ENCODE measurements at places on chromosomes 11 and 22. TPM values are rescaled to one million over a fixed set of nuclear protein-coding genes. Genes with fewer than 3 reads are reported as not detected.

DNA sequence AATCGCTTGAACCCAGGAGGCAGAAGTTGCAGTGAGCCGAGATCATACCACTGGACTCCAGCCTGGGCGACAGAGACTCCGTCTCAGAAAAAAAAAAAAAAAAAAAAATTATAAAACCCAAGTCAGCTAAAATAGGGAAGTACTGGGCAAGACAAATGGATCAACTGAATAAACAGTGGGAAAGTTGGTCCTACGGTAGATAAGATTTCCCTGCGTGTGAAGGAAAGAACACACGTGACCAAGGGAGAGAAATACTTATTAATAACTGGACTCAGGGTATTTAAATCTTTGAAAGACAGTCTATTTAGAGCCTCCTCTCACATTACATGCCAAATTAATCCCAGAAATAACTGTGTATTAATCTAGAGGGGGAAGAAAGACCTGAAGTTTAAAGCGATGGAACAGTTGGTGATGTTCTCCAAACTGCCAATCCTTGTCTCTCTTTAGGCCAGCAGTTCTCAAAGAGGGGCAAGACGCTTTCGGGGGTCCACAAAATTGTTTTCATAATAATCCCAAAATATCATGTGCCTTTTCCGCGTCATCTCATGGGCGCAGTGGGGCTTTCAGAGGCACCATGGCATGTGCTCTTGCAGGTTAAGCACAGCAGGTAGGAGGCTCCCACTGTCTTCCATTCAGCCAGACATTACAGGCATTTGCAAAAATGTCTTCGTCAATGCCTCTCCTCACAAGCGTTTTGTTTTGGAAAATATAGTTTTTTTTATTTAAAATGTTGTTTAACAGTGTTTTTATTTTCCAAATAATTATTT, 6.6 kb downstream of the RTL6 start:
- no peak overlapping the region for H3K4me3 ChIP-seq
- no peaks in the 10 kb centered on the region for H3K36me3 ChIP-seq
- H3K27ac ChIP-seq, result no peak overlapping the region
- H3K4me1 ChIP-seq, result peaks cover under 1% of the 10 kb centered on the region
- H3K27me3 ChIP-seq, result no peaks in the 10 kb centered on the region
- DNase-seq, result no peak

The KCNK7 gene
- total RNA-seq, result 0.25 TPM

DNA sequence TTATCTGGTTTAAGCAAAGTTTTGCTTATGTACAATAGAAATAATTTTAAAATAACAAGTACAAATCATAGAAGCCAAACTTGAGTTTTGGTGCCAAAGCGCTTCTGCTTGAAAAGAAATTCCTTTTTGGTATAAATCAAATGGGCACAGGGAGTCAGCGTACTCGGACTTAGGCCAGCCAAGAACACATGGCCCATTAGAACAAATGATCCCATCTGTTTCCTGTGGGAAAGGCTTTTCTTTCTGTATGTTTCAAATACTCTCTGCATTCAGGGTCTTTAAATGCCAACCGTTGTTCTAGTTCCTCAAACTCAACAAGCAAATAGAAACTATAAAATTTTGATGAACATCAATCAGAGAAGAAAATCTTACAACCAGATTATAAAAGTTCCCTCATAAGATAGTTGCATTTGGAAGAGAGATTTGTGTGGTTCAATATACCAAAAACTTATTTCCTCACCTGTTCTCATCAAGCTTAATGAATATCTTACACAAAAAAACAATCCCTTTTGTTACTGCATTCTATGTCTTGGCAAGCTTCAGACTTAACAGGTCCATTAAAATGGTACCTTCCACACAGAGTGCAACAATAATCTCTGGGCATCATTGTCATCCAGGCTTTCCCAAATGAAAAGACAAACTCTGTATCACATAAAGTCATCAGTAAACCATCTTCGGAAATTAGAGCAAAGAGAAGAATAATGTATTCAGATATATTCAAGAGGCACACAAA, 739.8 kb upstream of the API5 start:
- H3K4me1 ChIP-seq, result no peaks in the 10 kb centered on the region
- no peak overlapping the region for H3K4me3 ChIP-seq
- DNase-seq, result no peak
- no peaks in the 10 kb centered on the region for H3K27me3 ChIP-seq

The CSF2RB gene
- total RNA-seq, result 11.4 TPM

Data from kidney (tissue), 22 donors.